ENCODE measurements at places on chromosomes 1 and 21.

- H3K4me1 ChIP-seq = no peaks in the 10 kb centered on the region
- H3K36me3 ChIP-seq = no peaks in the 10 kb centered on the region
- no peak for DNase-seq
- no peak overlapping the region for H3K27ac ChIP-seq
These were observed 12.7 kb downstream of the FAM89A start for GRCh38 chr1:231027136-231027925.

- DNase-seq = peak; percentile 34
- no peak overlapping the region for H3K4me3 ChIP-seq
- no peak overlapping the region for H3K27ac ChIP-seq
- no peaks in the 10 kb centered on the region for H3K36me3 ChIP-seq
- H3K4me1 ChIP-seq = peaks cover 5% of the 10 kb centered on the region
These were observed 18.1 kb upstream of the SLC44A3 start for GRCh38 chr1:94801919-94802546.

DNA sequence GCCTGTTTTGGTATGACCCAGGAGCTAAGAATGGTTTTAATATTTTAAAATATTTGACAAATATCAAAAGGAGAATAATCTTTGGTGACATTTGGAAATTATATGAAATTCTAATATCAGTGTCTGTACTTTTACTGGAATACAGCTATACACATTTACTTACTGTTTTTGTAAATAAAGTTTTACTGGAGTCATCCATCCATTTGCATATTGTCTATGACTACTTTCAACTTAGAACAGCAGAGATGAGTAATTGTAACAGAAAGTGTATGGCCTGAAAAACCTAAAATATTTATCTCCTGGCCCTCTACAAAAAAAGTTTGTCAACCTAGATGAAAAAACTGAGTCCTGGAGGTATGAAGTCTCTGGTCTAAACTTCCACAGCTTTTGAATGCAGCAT lies 5.8 kb upstream of the MAP3K7CL start:
- H3K4me1 ChIP-seq = no peaks in the 10 kb centered on the region
- no peaks in the 10 kb centered on the region for H3K36me3 ChIP-seq
- no peak overlapping the region for H3K27ac ChIP-seq

GRCh38 chr1:32112806-32113375 lies 5.0 kb downstream of the KPNA6 start:
- peak; percentile 13 for DNase-seq
- no peak overlapping the region for H3K4me3 ChIP-seq
- no peaks in the 10 kb centered on the region for H3K27me3 ChIP-seq
- H3K36me3 ChIP-seq = peaks cover 14% of the 10 kb centered on the region
- no peak overlapping the region for H3K27ac ChIP-seq
- peaks cover 74% of the 10 kb centered on the region for H3K4me1 ChIP-seq

DNA sequence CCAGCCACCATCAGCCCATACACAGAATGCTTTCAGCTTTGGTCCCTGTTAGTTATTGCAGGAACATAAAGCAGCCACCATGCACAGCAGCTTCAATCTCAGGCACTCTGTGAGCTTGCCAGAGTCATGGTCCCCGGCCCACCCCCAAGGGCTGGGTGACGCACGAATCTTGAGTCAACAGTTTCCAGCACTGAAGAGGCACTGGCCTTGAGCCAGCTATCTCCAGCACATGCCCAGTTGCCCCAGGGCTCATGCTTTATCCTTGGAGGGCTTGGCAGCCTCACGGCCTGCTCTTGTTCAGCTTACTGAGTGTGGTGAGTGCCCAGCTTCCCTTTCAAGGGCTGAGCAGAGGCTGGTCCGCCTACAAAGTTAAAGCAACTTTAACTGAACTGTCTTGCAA lies 200.7 kb upstream of the RAB4A start:
- no peak overlapping the region for H3K27ac ChIP-seq
- no peak overlapping the region for H3K4me3 ChIP-seq
- no peaks in the 10 kb centered on the region for H3K36me3 ChIP-seq
- peaks cover 27% of the 10 kb centered on the region for H3K4me1 ChIP-seq
- H3K27me3 ChIP-seq = no peaks in the 10 kb centered on the region

DNA sequence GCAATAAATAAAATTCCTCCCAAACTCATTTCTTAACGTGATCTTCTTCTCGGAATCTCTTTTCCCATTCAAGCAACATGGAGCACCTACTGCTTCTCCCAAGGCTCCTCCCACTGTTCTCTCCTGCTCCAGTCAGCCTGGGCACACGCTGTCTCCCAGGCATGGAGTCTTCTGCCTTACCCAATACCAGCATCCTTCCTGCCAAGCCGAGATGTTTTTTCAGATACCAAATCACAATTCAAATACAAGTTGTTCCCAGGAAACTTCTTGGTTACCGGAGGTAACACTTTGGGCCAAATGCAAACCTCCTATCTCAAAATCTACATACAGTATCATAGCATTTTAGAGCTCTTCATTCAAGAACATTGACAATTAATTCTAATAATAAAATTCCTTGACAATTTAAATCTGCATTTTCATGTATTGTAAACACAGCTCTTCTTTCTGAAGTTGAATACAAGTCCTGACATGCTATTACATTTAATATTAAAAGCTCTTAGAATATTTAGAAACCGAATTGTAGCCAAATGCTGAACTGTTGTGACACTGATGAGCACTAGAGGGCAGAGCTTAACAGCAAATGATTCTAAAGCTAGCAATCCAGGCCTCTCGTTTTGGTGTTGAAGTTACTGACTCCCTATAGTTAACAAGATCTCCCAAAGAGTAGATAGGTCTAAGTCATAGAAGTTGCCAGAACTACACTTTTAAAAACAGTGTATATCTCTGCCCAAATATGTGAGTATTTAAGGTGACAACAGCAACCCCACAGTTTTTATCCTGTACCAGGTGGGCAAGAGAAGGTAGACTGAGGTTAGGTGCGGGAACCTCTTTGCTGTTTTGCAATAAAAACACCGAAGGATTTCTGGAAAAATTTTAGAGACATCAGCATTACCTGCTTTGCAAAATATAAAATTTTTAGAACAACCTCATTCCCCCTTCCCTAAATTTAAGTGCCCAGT lies 52.3 kb downstream of the BCAR3 start:
- no peaks in the 10 kb centered on the region for H3K4me1 ChIP-seq
- H3K4me3 ChIP-seq = no peak overlapping the region
- no peaks in the 10 kb centered on the region for H3K36me3 ChIP-seq
- peak; percentile 9 for DNase-seq
- H3K27me3 ChIP-seq = no peaks in the 10 kb centered on the region

DNA sequence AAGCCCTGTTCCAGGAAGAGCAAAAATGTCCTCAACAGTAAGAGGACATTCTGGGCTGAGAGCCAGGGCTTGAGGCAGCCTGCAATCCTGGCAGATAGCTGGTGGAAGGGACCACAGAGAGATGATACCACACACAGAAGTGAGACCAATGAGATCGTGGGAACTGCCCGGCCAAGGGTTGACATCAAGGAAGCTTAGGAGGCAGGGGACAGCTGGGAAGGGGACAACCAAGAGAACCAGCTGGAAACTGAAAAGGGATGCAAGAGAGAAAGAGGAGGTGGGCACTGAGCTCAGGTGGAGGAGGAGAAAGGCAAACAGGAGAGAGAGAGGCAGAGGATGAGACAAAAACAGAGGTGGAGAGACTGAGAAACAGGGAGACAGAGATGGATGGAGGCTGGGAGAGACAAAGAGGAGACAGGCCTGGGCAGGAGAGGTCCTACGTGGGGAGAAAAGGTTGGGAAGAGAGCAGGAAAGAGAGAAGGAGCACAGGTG lies 9.2 kb downstream of the PDZK1IP1 start:
- no peak for DNase-seq
- H3K36me3 ChIP-seq = no peaks in the 10 kb centered on the region
- no peak overlapping the region for H3K27ac ChIP-seq
- peaks cover 11% of the 10 kb centered on the region for H3K4me1 ChIP-seq

- H3K27me3 ChIP-seq = no peaks in the 10 kb centered on the region
- H3K4me1 ChIP-seq = no peaks in the 10 kb centered on the region
- no peak overlapping the region for H3K27ac ChIP-seq
These were observed 14.7 kb downstream of the RAB42 start for GRCh38 chr1:28606771-28607170.

DNA sequence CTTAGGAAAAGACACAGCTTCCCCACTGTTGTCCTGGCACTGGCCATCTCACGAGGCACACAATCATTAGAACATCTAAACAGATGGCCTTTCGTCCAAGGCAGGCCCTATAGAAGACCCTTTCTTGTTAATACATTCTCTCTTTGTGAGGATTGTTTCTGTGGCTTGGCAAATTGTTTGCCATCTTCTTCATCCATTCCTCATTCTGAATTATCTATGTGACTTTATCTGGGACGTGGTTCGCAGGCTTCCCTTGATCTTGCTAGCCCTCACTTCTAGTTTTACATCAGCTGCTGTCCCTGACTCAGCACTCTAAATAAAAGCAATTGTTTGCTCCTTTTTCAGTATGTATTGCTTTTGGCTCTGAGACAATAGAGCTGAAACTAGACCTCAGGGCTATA lies 101.1 kb upstream of the ZC3H11B start:
- no peaks in the 10 kb centered on the region for H3K36me3 ChIP-seq
- H3K4me1 ChIP-seq = no peaks in the 10 kb centered on the region
- no peak for DNase-seq
- H3K27ac ChIP-seq = no peak overlapping the region

- no peak overlapping the region for H3K4me3 ChIP-seq
- no peaks in the 10 kb centered on the region for H3K36me3 ChIP-seq
- DNase-seq = no peak
These were observed 521.1 kb downstream of the ADGRL2 start for GRCh38 chr1:82321794-82322193.

- peaks cover 51% of the 10 kb centered on the region for H3K4me1 ChIP-seq
- no peaks in the 10 kb centered on the region for H3K27me3 ChIP-seq
- peaks cover 24% of the 10 kb centered on the region for H3K36me3 ChIP-seq
- H3K4me3 ChIP-seq = peak overlapping the region; percentile 90
- peak; percentile 98 for DNase-seq
These were observed 395 bp upstream of the ENO1 start for GRCh38 chr1:8878698-8879463.

- no peak overlapping the region for H3K4me3 ChIP-seq
- no peak for DNase-seq
- no peaks in the 10 kb centered on the region for H3K36me3 ChIP-seq
- H3K27me3 ChIP-seq = peaks cover 2% of the 10 kb centered on the region
These were observed 57.9 kb upstream of the CXADR start for GRCh38 chr21:17455028-17455353.

DNA sequence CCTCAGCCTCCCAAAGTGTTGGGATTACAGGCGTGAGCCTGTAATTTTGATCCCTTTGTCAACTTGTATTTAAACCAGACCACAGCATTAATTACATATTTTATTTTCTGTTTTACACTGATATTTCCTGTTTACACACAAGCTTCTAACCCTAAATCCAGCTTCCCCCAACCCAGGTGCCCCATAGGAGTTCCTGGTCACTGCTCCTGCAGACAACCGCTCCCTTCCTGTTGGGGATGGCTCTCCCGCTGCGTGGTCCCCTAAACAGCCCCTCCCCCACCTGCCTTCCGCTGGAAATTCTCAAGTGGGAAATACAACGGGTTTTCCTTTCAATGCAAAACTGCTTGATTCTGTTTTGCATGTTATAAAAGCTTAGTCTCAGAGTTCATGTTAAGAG lies 3.7 kb downstream of the CSTB start:
- no peak for DNase-seq
- H3K4me1 ChIP-seq = peaks cover 22% of the 10 kb centered on the region
- peaks cover 23% of the 10 kb centered on the region for H3K36me3 ChIP-seq
- H3K4me3 ChIP-seq = no peak overlapping the region

- H3K4me3 ChIP-seq = no peak overlapping the region
- DNase-seq = no peak
- no peak overlapping the region for H3K27ac ChIP-seq
- H3K36me3 ChIP-seq = no peaks in the 10 kb centered on the region
- no peaks in the 10 kb centered on the region for H3K27me3 ChIP-seq
- H3K4me1 ChIP-seq = no peaks in the 10 kb centered on the region
These were observed 176.0 kb downstream of the C1orf21 start for GRCh38 chr1:184562806-184563205.

DNA sequence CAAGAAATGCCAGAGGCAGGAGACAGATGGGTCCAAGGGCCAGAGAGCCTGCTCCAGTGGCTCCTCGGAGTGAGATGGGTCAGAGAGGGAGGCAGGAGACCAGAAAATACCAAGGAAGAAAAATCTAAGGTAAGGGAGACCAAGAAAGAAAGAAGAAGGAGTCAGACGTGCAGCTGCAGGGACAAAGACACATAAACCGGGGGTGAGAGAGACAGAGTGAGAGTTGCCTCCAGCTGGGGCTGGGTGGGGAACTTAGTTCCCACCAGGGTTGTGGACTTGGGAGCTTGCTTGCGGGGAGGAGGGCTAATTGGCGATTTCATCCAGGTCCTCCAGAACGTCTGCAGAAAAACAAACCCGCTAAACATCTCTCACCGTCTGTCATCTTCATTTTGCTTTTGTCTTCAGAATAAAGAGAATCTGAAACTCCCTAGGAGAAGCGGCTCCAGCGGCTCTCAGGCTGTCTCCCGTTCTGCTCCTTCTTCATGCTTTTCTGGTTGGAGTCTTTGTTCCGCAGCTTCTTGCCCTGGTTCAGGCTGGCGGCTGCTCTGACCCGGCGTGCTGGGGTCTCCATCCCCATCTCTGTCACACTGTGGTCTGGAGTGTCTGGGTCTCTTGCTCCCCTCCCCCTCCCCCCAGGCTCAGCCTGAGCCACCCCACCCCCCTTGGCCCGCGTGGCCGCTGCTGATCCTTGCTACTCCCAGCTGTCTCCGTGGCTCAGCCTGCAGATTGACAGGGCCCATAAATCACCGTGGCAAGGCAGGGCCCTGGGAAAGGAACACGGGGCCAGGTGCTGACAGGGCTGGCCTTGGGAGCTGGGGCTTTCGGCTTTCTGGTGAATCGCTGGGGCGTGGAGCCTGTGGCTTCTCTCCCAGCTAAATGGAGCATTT lies 66.6 kb downstream of the UBIAD1 start:
- peaks cover 5% of the 10 kb centered on the region for H3K4me1 ChIP-seq
- no peak overlapping the region for H3K4me3 ChIP-seq
- no peak overlapping the region for H3K27ac ChIP-seq
- no peak for DNase-seq

- H3K27me3 ChIP-seq = no peaks in the 10 kb centered on the region
- H3K4me3 ChIP-seq = no peak overlapping the region
- H3K4me1 ChIP-seq = no peaks in the 10 kb centered on the region
- DNase-seq = peak; percentile 64
- H3K36me3 ChIP-seq = no peaks in the 10 kb centered on the region
These were observed 25.9 kb upstream of the DNAJC11 start for GRCh38 chr1:6727535-6727934.

DNA sequence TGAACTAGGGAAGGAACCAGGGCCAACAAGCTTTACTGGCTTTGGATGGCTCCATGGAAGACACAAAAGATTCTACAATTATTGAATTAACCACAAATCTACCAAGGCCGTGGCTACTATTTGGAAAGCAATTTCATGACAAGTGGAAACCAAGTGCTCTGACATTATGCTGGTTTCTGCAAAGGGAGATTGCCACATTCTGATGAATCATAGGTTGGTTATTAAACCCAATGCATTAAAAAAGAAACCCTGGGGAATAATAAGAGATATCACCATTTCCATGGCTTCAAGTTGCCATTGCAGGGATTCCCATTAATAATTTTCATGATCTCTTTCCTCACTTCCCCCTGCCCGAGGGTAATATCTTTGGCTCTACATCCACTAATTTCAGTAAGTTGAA lies 359.2 kb upstream of the NCAM2 start:
- no peak overlapping the region for H3K4me3 ChIP-seq
- no peaks in the 10 kb centered on the region for H3K4me1 ChIP-seq
- no peak for DNase-seq
- no peaks in the 10 kb centered on the region for H3K36me3 ChIP-seq
- no peaks in the 10 kb centered on the region for H3K27me3 ChIP-seq
- H3K27ac ChIP-seq = no peak overlapping the region

GRCh38 chr1:236465231-236465958 lies 58.4 kb upstream of the LGALS8 start:
- H3K4me3 ChIP-seq = peak overlapping the region; percentile 12
- no peak for DNase-seq
- H3K4me1 ChIP-seq = peaks cover 16% of the 10 kb centered on the region
- no peak overlapping the region for H3K27ac ChIP-seq

Measured in CD4-positive, alpha-beta T cell (primary cell).